Transverse colon (tissue), 4 donors: ENCODE measurements at places on chromosomes 3 and 15. TPM values are rescaled to one million over a fixed set of nuclear protein-coding genes. Genes with fewer than 3 reads are reported as not detected.
A peak's percentile ranks its signal among the peaks of the same experiment; 100 is the strongest.

- H3K4me1 ChIP-seq: no peaks in the 10 kb centered on the region
- H3K27ac ChIP-seq: no peak overlapping the region
- H3K27me3 ChIP-seq: no peaks in the 10 kb centered on the region
- no peak overlapping the region for H3K4me3 ChIP-seq
- H3K36me3 ChIP-seq: no peaks in the 10 kb centered on the region
These were observed 25.6 kb upstream of the UBE3A start for GRCh38 chr15:25464383-25464782.

DNA sequence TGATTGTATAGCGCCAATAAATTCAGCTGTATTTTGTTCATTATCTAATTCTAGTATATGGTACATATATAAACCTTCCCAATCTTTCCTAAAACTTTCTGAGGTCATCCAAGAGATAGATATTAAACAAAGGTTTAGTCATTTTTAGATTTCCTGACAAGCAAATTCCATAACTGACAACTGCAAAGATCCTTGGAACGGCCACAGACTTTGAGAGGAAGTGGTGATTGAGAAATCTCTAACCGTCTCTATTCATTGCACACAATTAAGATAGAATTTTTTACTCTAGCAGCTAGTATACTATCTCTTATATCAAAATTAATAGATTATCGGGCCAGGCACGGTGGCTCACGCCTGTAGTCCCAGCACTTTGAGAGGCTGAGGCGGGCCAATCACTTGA, 4.7 kb downstream of the CSNK1G1 start:
- H3K36me3 ChIP-seq: no peaks in the 10 kb centered on the region
- H3K4me3 ChIP-seq: no peak overlapping the region
- DNase-seq: no peak
- H3K27me3 ChIP-seq: no peaks in the 10 kb centered on the region
- H3K27ac ChIP-seq: no peak overlapping the region
- H3K4me1 ChIP-seq: peaks cover 5% of the 10 kb centered on the region

DNA sequence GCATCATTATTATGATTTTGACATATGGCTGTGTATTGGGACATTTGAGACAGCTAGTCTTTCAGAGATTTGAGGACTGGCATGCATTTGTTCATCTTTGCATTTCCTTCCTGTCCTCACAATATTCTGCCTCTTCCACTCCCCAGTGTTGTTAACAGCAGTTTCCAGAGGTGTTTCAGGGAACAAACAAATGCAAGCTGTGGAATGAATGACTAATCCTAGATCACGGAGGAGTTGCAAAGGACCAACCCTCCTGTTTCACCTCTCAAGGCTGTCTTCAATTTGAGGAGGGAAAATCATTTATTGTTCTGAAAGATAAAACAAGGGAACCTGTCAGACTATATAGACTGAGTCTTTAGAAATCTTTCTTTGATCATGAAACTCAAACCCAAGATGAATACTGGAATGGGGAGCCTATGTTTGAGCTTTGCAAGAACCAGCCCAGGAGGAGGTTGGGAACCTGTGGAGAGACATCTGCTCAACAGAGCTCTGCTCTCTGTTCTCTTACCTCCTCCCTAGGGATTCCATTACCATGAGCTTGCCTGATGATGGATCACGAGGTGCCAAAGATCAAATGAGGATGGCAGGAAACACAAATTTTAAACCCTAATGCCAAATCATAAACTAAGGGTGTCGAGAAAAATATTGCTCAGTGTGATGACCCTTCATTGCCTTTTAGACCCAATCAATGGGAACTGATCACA, 68.5 kb downstream of the SLC7A14 start:
- no peaks in the 10 kb centered on the region for H3K4me1 ChIP-seq
- no peak overlapping the region for H3K4me3 ChIP-seq
- peaks cover 4% of the 10 kb centered on the region for H3K27me3 ChIP-seq
- no peaks in the 10 kb centered on the region for H3K36me3 ChIP-seq
- no peak overlapping the region for H3K27ac ChIP-seq
- DNase-seq: no peak

- H3K27ac ChIP-seq: no peak overlapping the region
- no peak for DNase-seq
- no peaks in the 10 kb centered on the region for H3K36me3 ChIP-seq
- H3K4me3 ChIP-seq: no peak overlapping the region
- H3K27me3 ChIP-seq: no peaks in the 10 kb centered on the region
- H3K4me1 ChIP-seq: peaks cover 18% of the 10 kb centered on the region
These were observed 62.4 kb downstream of the CEMIP start for GRCh38 chr15:80841541-80841940.

DNA sequence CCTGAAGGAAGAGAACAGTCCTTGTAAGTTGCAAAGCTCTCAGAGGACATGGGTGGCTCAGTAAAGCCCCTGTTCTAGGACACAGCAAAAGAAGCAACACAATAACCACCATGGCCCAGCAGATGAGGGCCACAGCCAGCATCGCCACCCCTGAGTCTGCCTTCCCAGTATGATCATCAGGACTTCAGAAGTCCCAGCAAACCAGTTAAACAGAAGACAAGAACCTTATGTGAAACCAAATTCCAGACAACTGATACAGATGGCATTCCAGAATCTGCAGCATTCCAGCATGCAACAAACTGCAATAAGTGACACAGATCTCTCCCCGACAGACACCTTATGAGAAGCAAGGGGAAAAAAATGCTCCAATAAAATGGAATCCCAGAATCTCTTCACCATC, 30.4 kb downstream of the SPINK8 start:
- H3K27me3 ChIP-seq: no peaks in the 10 kb centered on the region
- peaks cover 16% of the 10 kb centered on the region for H3K4me1 ChIP-seq
- no peak overlapping the region for H3K4me3 ChIP-seq
- no peak for DNase-seq

GRCh38 chr15:65060641-65061397, 7.0 kb downstream of the RASL12 start:
- H3K36me3 ChIP-seq: no peaks in the 10 kb centered on the region
- peak overlapping the region; percentile 61 for H3K27ac ChIP-seq
- H3K4me1 ChIP-seq: no peaks in the 10 kb centered on the region
- no peak for DNase-seq
- peaks cover 5% of the 10 kb centered on the region for H3K27me3 ChIP-seq

GRCh38 chr3:47210863-47211405, 47.0 kb upstream of the SETD2 start:
- H3K27ac ChIP-seq: no peak overlapping the region
- H3K27me3 ChIP-seq: no peaks in the 10 kb centered on the region
- DNase-seq: no peak
- no peaks in the 10 kb centered on the region for H3K4me1 ChIP-seq

DNA sequence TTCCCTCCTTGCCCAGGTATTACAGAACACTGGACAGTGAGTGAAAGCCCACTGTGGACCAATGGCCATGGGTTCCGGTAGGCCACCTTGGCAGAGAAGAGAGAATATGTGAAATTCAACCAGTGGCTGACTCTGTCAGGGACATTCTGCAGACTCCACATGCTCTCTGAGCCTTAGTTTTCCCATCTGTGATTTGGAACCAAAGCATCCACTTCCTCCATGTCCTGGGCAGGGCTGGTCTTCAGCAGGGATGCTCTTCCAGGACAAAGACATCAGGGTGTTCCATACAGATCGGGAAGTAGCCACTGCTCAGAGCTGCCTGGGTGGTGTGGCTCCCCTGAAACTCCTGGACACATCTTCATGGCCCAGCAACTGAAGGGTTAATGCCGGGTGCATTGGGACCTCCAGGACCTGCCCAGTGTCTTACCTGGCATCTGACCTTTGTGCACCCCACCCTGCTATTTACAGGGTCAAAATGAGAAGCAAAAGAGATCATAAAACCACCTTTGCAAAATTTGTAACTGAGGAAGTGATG, 28.3 kb upstream of the TRPM1 start:
- no peak overlapping the region for H3K4me3 ChIP-seq
- DNase-seq: no peak
- H3K27ac ChIP-seq: no peak overlapping the region

DNA sequence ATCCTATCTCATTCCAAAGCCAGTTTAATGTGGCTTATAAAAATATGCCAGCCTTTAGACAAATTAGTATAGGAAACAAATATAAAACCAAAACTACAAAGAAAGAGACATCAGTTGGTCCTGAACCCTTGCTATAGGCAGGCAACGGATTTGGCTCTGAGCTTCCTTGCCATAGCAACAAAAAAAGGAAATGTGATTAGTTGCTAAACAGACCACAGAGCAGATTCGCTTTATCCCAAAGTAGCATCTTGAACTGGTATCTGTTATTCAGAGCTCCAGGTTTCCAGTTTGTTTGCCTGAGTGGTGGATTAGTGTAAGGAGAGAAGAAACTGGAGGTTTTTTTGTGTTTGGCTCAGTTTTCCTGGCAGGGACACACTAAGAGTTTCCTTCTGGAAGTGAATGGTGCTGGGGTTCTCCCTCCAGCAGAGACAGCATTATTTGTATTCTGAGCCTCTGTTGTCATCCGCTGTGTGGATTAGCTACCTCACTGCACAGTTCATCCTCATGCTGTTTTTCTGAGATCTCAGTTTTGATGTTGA, 44.1 kb downstream of the CHST2 start:
- no peak overlapping the region for H3K27ac ChIP-seq
- no peaks in the 10 kb centered on the region for H3K36me3 ChIP-seq
- no peaks in the 10 kb centered on the region for H3K4me1 ChIP-seq
- no peak for DNase-seq
- H3K4me3 ChIP-seq: no peak overlapping the region

The CCR5 gene
- not detected for total RNA-seq

- peak; percentile 42 for DNase-seq
- H3K27me3 ChIP-seq: no peaks in the 10 kb centered on the region
- H3K27ac ChIP-seq: no peak overlapping the region
These were observed 40.9 kb upstream of the MRPL3 start for GRCh38 chr3:131543714-131544113.

DNA sequence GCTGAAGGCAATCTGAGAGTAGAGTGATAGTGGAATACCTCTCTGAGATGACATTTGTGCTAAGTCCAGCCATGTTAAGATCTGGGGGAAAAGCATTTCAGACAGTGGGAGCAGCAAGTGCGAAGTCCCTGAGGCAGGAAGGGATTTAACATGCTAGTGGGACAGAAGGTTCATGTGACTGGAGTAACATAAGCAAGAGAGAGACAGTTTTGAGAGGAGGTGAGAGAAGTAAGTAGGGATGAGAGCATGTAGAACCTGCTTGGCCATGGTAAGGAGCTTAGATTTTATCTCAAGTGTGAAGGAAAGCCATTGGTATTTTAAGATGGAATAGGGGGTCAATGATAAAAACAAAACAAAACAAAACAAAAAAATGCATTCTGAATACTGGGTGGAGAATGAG, 358.6 kb upstream of the KCNH8 start:
- H3K4me3 ChIP-seq: no peak overlapping the region
- DNase-seq: no peak
- H3K36me3 ChIP-seq: no peaks in the 10 kb centered on the region

DNA sequence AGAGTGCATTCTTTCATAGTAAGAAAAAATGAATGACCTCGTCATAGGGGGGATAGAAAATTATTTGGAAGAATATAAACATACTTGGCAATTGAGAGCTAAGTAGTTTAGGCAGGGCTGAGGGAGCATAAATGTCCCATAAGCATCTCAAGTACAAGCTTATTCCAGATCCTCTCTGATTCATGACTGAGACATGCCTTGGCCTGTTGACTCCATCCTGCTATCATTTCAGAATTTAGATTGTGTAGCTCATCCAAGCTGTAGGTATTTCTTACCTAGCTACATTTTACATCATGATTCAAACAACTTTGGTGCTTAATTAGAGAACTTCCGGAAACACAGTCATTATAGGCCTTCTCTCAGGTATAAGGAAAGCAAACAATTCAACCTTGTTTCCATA, 12.3 kb downstream of the POGLUT1 start:
- H3K4me3 ChIP-seq: no peak overlapping the region
- no peak for DNase-seq
- H3K4me1 ChIP-seq: no peaks in the 10 kb centered on the region
- H3K36me3 ChIP-seq: no peaks in the 10 kb centered on the region
- H3K27me3 ChIP-seq: no peaks in the 10 kb centered on the region

The CLDN16 gene
- total RNA-seq: not detected

DNA sequence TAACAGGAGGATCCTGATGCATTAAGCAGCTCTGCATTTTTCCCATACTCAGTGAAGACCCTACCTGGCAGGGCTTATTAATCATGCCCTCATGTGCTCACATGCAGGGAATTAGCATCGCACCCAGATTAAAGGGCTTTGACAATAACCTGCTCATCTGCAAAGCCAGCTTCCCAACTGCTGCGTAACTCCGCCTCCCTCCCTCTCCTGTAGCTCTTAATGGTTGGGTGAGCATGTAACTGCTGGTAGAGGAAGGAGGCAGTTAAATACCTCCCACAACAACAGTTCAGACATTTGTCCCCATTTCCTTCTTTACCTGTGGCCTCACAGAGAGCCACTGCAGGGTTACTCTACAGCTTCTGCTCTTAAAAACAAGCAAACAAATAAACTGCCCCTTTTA, 203.6 kb upstream of the WNT5A start:
- no peaks in the 10 kb centered on the region for H3K27me3 ChIP-seq
- H3K4me3 ChIP-seq: no peak overlapping the region
- no peaks in the 10 kb centered on the region for H3K4me1 ChIP-seq

The TF gene
- not detected for total RNA-seq

DNA sequence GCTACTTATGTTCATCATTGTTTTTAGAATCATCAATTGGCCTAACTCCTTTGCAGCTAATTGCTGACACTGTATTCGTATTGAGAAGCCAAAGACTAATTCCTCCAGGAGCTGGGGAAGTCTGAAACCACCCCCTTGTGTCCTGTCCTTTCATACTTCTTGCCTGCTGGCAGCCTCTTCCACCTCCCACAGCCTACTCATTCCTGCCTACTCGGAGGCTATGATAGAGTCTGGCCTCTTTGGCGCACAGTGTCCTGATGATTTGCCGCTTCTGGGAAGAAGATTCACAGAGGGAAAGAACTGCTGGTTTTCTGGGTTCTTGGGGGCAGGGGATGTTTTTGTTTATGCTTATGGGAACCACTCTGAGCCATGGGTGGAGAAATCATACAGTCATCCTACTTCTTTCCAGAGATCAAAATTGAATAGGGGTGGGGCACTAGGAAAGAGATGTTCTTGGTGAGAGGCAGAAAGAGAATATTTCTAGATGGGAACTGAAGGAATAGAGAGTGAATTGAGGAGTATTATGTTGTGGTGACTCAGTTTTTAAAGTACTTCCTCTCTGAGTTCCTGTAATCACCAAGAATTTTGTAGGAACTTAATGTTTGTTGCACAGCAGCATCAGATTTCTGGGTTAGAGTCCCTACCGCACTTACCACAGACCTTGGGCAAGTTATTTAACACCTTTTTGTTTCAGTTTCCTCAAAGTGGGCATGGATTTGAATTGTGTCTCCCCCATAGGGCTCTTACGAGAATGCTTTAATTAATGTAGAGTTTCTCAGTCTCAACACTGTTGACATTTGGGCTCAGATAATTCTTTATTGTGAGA, 22.1 kb upstream of the SCAANT1 start:
- H3K4me1 ChIP-seq: peaks cover 40% of the 10 kb centered on the region
- H3K27ac ChIP-seq: no peak overlapping the region
- DNase-seq: no peak

GRCh38 chr15:75425966-75426500, 25.5 kb downstream of the SIN3A start:
- H3K27ac ChIP-seq: no peak overlapping the region
- no peak for DNase-seq
- no peaks in the 10 kb centered on the region for H3K27me3 ChIP-seq
- no peaks in the 10 kb centered on the region for H3K4me1 ChIP-seq
- H3K4me3 ChIP-seq: no peak overlapping the region
- peaks cover 35% of the 10 kb centered on the region for H3K36me3 ChIP-seq
